ENCODE measurements at places on chromosomes 3 and 15.

DNA sequence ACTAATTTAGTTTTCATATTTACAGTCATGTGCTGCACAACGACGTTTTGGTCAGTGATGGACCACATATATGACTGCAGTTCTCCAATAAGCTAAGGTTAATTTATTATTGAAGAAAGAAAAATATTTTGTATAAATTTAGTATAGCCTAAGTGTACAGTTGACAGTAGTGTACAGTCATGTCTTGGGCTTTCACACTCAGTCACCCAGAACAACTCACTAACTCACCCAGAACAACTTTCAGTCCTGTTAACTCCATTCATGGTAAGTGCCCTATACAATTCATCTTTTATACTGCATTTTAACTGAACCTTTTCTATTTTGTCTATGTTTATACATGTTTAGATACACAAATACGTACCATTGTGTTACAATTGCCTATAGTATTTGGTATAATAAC is 3.8 kb upstream of the GABRR3 start:
- no peak for DNase-seq

GRCh38 chr3:82078246-82078645 is 316.8 kb upstream of the GBE1 start:
- DNase-seq, result no peak

DNA sequence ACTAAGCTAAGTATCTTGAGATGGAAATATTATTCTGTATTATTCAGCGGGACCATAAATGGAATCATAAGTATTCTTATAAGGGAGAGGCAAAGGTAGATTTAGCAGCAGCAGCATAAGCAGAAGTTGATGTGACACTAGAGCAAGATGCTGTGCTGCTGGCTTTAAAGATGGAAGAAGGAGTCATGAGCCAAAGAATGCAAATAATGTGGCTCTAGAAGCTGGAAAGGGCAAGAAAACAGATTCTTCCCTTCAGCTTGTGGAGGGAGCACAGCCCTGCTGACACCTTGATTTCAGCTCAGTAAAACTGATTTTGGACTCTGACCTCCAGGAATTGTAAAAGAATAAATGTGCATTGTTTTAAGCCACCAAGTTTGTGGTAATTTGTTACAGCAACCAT is 144.2 kb upstream of the ANKRD28 start:
- DNase-seq, result no peak

GRCh38 chr3:122944671-122945161 is 82.8 kb downstream of the SEMA5B start:
- no peak for DNase-seq

- DNase-seq, result no peak
Observed at GRCh38 chr15:44811337-44811736, 75.0 kb downstream of the TRIM69 start.

- DNase-seq, result no peak
Observed at GRCh38 chr3:49422379-49423248, at the start of gene AMT. AMT (minus strand) TSS chr3:49422473; CDS start chr3:49422450, 23 bp downstream.

DNA sequence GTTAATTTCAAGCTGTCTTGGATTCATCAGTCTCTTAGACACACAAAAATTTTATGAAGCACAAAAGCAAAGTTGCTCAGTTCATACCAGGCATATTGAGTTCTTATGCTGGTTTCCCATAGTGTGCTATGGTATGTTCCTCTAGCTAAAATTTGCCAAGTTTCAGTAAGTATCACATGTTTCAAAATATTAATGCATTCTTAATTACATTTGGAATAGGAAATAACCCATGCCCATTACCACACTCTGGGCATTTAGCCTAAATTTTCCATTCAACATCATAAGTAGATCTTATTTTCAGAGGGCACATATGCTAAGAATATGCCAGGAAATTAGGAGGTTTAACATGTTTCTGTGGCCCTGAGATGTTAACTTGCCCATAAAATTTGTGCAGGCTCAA is 289.9 kb downstream of the SHOX2 start:
- DNase-seq, result no peak

GRCh38 chr15:65559941-65560340 is 29.7 kb downstream of the HACD3 start:
- DNase-seq, result no peak

- no peak for DNase-seq
Observed at GRCh38 chr3:162200836-162201235, 704.2 kb downstream of the OTOL1 start.

DNA sequence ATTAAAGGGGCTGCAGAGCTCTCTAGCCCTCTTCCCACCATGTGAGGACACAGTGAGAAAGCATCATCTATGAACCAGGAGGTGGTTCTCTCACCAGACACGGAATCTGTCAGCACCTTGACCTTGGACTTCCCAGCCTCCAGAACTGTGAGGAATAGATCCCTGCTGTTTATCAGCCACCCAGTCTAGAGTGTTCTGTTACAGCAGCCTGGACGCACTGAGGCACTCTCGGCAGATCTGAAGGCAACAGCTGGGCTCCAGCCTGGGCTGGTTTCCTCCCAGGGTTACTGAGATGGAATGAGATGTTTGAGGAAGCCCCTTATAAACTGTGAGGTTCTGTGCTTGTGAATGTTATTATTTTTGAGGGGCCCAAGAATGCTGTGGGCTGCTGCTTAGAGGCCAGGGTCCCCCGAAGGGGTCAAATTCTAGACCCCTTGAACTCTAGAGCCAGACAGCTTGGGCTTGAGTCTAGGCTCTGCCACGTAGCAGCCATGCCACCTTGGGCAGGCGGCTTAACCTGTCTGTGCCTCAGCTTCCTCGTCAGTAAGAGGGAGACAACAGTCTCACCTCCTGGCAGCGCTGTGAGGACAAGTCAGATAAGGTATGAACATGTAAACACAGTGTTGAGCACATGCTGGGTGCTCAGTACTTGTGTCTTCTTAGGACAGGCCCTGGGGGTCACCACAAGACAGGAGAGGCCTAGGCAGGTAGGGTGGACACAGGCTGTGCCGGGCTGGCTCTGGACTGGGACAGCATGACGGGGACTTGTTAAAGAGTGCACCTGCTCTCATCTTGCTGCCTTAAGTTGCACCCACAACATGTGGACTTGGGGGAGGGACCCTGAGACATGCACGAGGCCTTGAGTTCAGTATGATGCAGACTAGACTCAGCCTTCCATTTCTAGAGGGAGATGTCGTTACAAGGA is 49.2 kb downstream of the MGLL start:
- DNase-seq, result no peak

DNA sequence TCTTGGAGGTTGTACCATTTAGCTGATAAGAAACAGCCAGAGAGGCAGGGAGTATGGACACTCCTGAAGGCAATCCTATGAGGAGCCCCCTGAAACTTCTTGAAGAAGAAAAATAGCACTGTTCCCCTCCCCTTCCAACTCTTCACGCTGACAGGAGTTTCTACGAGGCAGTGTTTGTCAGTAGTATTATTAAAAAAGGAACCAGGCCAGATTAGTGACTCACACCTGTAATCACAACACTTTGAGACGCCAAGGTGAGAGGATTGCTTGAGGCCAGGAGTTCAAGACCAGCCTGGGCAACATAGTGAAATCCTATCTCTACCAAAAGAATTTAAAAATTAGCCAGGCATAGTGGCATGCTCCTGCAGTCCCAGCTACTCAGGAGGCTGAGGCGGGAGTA is 38.7 kb downstream of the WWTR1 start:
- DNase-seq, result no peak

GRCh38 chr15:79496838-79497237 is 64.7 kb downstream of the MINAR1 start:
- DNase-seq, result no peak

DNA sequence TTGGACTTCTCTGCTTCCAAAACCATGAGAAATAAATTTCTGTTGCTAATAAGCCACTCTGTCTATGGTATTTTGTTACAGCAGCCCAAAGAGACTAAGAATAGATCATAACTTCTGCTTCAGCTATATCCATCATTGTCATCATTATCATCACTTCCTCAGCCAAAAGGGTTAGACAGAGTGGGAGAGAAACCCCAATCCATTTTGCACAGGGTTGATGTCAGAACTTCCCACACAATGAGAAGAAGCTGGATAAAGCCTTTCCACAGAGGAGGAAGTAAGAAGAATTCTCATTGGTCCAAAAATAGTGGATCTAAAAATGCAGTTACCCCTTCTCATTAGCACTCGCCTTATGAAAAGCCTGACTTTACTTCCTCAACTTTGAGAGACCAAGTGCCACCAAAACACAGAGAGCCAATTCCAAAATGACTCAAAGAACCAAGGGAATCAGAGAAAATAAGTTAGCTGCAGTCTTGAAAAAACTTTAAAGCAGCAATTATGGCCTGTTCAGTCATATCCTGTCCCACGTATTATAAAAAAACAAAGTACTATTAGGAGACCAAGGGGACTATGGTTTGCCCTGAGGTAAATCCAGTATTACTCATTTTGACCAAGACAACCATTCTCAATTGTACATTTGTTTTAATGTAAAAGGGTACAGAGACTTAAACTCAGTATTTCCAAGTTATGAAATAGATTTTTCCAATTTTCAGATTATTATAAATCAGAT is 80.2 kb downstream of the WNT5A start:
- DNase-seq, result no peak

Data from activated CD8-positive, alpha-beta memory T cell treated with anti-CD3 and anti-CD28 coated beads for 24 hours (primary cell).